ENCODE measurements at places on chromosomes 6 and 20. TPM values are rescaled to one million over a fixed set of nuclear protein-coding genes. Genes with fewer than 3 reads are reported as not detected.

DNA sequence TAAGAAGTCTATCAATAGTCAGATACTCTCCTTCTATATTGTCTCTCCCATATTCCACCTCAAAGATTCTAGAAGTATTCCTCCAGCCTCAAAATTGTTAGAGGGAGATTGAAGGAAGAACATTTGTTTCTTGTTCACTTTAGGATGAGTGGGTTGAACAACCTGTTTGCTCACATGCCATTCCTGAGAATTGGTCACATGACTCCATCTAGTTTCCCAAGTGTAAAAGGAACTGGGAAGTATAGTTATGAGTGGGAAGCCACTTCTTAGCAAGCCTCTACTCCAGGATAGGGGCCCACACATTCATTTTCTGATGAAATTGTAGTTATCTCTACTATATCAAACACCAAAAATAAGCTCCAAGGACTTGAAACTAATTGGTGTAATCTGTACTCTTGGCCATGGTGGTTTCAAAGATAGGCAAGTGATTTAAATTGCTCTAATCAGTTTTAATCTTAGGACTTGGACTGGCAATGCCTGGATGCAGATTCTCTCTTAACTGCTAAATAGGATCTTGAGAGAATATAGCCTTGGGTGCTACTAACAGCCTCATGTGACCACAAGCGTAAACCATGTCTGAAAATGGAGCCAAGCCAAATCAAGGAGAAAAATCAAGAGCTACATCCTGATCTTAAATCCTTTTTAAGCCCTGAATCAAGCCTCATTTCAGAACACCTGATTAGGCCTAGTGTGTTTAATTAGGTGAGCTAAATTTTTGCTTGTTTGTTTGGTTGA lies 758.7 kb upstream of the MAN1A1 start:
- no peaks in the 10 kb centered on the region for H3K27me3 ChIP-seq
- no peak for DNase-seq
- no peaks in the 10 kb centered on the region for H3K4me1 ChIP-seq
- H3K36me3 ChIP-seq, result no peaks in the 10 kb centered on the region
- no peak overlapping the region for H3K4me3 ChIP-seq

GRCh38 chr6:47276377-47276776 lies 33.3 kb downstream of the TNFRSF21 start:
- no peak for DNase-seq
- H3K27ac ChIP-seq, result no peak overlapping the region
- H3K4me1 ChIP-seq, result peaks cover 10% of the 10 kb centered on the region
- no peaks in the 10 kb centered on the region for H3K27me3 ChIP-seq
- H3K36me3 ChIP-seq, result no peaks in the 10 kb centered on the region

The MANEA gene
- total RNA-seq, result 16.4 TPM

DNA sequence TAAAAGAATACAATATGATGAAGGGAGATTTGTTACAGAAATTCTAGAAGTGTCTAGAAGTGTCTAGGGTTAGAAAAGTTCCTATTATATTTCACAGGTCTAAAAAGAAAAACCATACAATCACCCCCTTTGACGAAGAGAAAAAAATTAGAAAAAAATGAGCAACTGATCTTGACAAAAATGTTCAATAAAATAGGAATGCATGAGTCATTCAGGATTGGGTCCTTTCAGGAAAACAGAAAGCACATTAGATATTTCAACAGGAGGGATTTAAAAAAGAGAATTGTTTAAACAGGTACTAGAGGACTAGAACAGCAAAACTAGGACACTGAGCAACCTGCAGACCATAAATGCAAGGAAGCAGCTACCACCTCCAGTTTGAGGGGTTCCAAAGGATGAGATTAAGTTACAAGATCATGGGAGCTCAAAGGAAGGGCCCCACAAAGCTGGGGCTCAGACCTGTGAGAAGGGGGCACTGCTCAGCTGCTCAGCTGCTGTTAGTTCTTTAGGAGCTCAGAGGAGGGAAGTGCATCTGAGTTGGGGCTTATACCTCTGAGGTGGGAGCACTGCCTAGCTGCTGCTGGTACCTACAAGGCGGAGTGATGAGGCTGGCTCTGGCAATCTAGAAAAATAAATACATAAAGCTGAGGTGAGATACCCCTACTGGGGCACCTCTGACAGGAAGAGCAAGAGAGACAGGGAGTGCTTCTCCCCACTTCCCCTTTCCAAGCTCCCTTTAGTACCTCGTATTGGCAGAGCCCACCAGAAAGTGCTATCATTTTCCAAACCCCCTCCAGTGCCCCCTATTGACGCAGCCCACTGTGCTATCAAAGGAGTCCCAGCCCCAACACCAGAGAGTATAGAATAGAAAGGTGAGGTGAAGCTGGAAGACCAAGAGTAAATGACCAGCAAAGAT lies 27.1 kb upstream of the BEND6 start:
- no peak overlapping the region for H3K4me3 ChIP-seq
- no peaks in the 10 kb centered on the region for H3K27me3 ChIP-seq
- peaks cover 15% of the 10 kb centered on the region for H3K4me1 ChIP-seq

The SLA2 gene
- total RNA-seq, result not detected

- peak overlapping the region; percentile 72 for H3K4me3 ChIP-seq
- no peaks in the 10 kb centered on the region for H3K27me3 ChIP-seq
- no peak for DNase-seq
- peak overlapping the region; percentile 99 for H3K27ac ChIP-seq
- no peaks in the 10 kb centered on the region for H3K36me3 ChIP-seq
Observed at GRCh38 chr6:129490521-129491255, 219.3 kb downstream of the ARHGAP18 start.

DNA sequence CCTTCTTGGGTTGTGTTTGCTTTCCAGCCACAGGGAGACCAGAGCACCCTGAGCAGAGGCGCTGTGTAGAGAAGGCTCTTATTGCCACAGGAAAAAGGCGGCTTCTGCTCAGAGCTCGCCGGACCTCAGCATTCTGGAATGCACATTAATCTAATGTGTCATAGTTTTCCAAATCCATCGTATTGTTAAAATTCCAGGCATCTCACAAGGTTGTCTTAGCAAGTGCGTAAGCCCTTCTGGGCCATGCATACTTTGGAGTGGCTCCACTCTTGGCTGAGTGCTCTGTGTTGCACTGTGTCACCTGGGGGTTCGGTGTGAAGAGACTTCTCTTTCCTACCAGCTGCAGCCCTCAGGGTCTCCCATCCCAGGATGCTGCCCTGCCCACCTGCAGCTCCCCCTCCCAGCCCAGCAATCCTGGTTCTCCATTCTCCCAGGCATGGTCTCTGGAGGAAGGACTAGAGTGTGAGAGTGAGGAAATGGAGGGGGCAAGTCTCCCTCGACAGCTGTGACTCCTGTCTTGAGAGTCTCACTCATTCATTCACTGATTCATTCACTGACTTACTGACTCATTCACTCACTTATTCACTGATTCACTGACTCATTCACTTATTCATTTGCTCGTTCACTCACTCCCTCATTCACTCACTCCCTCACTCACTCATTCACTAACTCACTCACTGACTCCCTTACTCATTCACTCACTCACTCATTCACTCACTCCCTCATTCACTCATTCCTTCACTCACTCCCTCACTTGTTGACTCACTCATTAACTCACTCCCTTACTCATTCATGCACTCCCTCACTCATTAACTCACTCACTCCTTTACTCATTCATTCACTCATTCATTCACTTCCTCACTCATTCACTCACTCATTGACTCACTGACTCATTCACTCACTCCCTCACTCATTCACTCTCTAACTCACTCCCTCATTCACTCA lies 83.7 kb upstream of the MPC1 start:
- peaks cover 24% of the 10 kb centered on the region for H3K36me3 ChIP-seq
- H3K4me1 ChIP-seq, result peaks cover 7% of the 10 kb centered on the region
- H3K4me3 ChIP-seq, result no peak overlapping the region
- DNase-seq, result no peak
- no peak overlapping the region for H3K27ac ChIP-seq

The LRRC73 gene
- total RNA-seq, result 0.40 TPM

DNA sequence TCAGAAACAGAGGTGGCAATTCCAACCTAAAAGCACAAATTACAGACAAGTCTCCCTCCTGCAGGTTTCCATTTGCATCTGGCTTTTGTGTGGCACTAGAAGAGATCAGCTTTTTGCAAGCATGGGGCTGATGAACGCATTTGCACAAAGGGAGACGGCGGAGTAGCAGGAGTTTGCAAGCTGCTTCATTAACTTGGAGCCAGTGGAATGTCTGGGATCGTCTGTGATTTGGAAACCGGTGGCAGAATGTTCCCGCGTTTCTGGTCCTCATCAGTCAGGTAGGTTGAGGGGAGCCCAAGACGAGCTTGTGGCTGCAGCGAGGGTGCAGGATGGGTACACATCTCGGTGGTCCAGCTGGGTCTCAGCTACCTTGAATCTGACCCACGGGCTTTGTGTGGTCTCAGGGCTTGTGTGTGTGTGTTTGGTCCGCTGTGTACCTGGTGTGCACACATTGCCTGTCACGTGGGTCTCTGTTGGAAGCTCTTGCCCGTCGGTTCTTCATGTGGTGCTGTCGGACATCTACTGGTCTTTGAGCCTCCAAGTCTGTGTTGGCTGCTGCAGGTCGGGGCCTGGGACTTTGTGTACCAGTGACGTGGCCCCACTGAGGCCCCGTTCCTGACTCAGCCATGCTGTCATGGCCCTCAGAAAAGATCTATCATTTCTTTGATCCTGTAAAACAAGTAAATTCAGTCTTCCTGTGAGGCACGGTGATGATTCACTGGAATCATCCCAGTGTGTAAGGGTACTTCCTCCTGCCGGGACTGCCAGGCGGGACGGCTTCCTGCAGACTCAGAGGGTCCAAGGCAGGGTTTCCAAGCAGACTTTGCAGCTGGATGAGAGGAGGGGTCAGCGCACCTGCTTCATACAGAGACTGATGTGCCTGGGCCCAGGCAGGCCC lies 12.4 kb upstream of the MYT1 start:
- H3K27ac ChIP-seq, result no peak overlapping the region
- H3K4me1 ChIP-seq, result no peaks in the 10 kb centered on the region
- DNase-seq, result no peak
- H3K4me3 ChIP-seq, result no peak overlapping the region
- H3K27me3 ChIP-seq, result peaks cover 13% of the 10 kb centered on the region

DNA sequence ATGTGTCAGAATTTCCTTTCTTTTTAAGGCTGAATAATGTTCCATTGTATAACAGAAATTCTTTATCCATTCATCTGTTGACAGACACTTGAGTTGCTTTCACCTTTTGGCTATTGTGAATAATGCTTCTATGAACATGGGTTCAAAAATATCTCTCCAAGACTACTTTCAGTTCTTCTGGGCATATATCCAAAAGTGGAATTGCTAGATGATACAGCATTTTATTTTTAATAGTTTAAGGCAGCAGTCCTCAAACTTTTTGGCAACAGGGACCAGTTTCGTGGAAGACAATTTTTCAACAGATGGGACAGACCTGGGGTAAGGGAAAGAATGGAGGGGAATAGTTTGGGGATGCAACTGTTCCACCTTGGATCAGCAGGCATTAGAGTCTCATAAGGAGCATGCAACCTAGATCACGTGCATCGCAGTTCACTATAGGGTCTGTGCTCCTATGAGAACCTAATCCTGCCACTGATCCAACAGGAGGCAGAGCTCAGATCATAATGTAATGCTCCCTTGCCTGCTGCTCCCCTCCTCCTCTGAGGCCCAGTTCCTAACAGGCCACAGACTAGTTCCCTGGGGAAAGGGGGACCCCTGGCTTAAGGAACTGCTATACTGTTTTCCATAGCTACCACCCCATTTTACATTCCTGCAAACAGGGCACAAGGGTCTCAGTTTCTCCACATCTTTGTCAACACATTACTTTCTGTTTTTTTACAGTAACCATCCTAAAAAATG lies 239.9 kb upstream of the RNF217 start:
- no peak for DNase-seq
- peak overlapping the region; percentile 29 for H3K27ac ChIP-seq
- no peaks in the 10 kb centered on the region for H3K27me3 ChIP-seq
- no peak overlapping the region for H3K4me3 ChIP-seq

GRCh38 chr20:36149469-36149868 lies 5.1 kb upstream of the EPB41L1 start:
- no peak for DNase-seq
- H3K27ac ChIP-seq, result no peak overlapping the region
- H3K36me3 ChIP-seq, result no peaks in the 10 kb centered on the region
- H3K27me3 ChIP-seq, result no peaks in the 10 kb centered on the region

DNA sequence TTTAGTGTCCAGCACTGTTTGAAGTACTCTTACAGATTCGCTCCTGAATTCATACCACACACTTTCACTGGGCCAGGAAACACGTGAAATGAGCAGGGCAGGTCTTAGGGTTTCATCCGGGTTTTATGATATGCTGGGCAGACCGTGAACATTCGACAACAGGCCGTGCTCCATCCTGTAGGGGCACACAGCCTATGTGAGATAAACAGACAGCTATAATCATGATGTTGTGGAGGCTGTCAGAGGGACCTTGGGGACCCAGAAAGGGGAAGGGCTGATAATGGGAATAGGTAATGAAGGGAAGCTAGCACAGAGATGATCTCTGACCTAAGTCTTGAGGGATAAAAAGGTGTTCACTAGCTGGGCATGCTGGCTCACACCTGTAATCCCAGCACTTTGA lies 110.4 kb downstream of the RIN2 start:
- H3K27ac ChIP-seq, result no peak overlapping the region
- H3K36me3 ChIP-seq, result peaks cover 30% of the 10 kb centered on the region
- H3K4me1 ChIP-seq, result peaks cover 16% of the 10 kb centered on the region
- no peak overlapping the region for H3K4me3 ChIP-seq
- DNase-seq, result no peak
- no peaks in the 10 kb centered on the region for H3K27me3 ChIP-seq

DNA sequence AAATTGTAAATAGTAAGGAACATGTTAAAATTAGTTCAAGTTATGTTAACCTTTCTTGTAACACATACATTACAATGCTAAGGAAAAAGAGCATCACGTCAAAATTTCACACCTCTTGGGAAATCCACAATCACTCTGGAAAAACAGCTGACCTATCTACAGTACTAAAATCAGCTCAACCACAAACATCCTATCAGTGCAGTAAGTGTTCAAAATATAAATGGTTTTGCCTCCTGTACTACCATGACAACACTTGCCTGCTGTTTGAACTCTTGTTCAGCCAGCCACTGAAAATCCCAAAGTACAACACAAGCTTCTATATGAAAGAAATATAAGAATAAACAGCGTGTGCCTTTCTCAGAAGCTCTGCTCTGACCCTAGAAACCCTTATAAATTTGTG lies 83.5 kb upstream of the PLN start:
- no peak overlapping the region for H3K4me3 ChIP-seq
- DNase-seq, result no peak
- H3K36me3 ChIP-seq, result peaks cover 30% of the 10 kb centered on the region
- H3K4me1 ChIP-seq, result no peaks in the 10 kb centered on the region
- H3K27me3 ChIP-seq, result no peaks in the 10 kb centered on the region
- H3K27ac ChIP-seq, result no peak overlapping the region

The HSP90AB1 gene
- 527 TPM for total RNA-seq

The SMAP1 gene
- total RNA-seq, result 27.2 TPM

- no peaks in the 10 kb centered on the region for H3K36me3 ChIP-seq
- no peak for DNase-seq
- H3K27ac ChIP-seq, result no peak overlapping the region
- H3K4me1 ChIP-seq, result peaks cover 16% of the 10 kb centered on the region
Observed at GRCh38 chr6:135141728-135142127, 39.4 kb upstream of the MYB start.

The PRRT1 gene
- total RNA-seq, result 2.1 TPM

The CFB gene
- 6.9 TPM for total RNA-seq

Measured in osteocyte (in vitro differentiated cells).